EL (cell line): ENCODE measurements at places on chromosomes 1 and 21.
A peak's percentile ranks its signal among the peaks of the same experiment; 100 is the strongest.

- DNase-seq, result no peak
These were observed 37.9 kb downstream of the LHX4 start for GRCh38 chr1:180267761-180268555.

- no peak for DNase-seq
These were observed 11.6 kb upstream of the MAPKAPK2 start for GRCh38 chr1:206672844-206673758.

DNA sequence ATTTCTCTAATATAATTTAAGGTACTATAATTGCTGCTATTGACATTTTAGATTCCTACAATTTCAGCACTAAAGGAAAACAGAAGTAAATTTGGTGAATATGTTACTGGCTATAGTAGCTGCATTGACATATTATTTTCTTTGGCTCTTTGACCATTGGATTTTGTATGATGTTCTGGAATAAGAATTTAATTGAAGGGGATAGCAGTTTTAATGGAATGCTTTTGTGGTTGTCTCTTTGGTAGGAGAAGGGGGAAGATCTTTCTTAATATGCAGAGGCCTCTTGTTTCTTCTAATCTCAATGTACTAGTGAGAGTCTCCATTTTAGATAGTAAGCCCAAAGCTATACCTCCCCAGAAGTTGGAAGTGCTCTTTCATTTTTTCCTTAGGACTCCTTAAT is 6.9 kb downstream of the DTL start:
- DNase-seq, result peak; percentile 14

DNA sequence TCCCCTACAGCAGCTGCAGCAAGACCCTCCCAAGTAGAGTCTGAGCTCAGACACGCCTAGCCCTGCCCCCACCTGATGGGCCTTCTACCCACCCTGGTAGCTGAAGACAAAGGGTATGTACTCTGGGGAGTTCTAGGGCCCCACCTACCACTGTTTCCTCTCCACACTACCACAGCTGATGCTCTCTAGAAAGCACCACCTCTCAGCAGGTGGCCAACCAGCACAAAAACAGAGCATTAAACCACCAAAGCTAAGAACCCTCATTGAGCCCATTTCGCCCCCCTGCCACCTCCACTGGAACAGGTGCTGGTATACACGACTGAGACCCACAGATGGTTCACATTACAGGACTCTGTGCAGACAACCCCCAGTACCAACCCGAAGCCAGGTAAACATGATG is 258.9 kb downstream of the SETD4 start:
- DNase-seq, result no peak

DNA sequence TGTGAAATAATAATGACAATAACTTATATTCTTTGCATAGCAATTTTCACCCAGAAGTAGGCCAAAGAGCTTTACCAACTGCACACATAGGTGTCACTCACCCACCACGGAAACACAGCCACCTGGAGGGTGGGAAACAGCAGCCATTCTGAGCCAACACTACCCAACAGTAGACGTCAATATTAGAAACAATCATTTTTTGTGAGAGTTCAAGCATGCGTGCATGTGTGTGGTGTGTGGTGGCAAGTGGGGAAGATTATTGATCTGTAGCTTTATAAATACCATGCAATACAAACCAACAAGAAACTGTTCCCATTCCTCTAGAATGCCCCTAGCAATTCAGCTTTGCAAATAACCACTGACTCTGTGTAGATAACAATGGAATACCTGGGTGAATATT is 19.1 kb downstream of the PROX1 start:
- DNase-seq, result no peak

- no peak for DNase-seq
These were observed 127.7 kb downstream of the MAGI3 start for GRCh38 chr1:113517983-113518382.

GRCh38 chr1:19437891-19438294 is 47.4 kb downstream of the CAPZB start:
- DNase-seq, result no peak

DNA sequence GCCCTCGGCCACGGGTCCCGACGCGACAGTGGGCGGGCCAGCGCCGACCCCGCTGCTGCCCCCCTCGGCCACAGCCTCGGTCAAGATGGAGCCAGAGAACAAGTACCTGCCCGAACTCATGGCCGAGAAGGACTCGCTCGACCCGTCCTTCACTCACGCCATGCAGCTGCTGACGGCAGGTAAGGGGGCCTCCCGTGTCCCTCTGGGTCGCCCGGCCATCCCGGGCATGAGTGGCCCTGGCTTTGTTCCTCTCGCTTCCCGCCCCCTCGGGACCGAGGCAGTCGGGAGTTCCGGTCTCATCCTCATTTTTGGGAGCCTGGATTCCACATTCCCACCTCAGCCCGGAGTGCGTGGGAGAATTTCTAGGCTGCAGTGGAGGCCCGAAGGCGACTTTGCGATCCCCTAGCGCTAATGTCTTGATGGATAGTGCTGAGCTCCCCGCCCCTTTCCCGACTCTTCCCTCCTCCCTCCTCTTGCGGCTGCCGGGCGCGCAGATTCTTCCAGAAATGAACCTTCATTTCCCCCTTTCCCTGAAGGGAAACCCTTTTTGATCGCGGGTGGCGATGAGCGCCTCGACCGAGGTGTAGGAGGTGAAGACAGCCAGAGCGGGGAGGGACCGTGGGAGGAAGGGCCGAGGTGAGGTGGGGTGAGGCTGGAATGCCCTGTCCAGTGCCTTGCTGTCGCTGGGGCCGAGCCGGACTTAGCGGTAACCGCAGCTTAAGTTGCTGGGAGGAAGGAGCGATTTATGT is 705 bp downstream of the KHDRBS1 start:
- DNase-seq, result peak; percentile 57

- DNase-seq, result no peak
These were observed 31.5 kb downstream of the C1orf198 start for GRCh38 chr1:230836793-230837192.

DNA sequence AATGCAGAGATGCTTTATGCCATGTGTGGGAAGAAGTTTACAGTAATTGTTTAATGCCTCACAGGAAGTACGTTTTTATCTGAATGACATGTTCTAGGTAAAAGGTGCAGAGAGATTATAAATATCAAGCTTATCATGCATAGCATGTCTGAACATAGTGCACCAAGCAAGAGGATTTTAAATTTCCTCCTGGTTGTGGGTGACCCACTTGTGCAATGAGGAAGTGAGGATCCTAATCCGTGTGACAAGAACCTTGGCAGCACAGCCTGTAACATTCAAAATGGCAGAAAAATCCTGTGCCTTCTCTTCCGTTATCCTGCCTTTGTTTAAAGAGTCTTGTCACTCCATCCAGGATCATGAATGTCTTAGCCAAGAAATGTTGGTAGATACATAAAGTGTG is 75.6 kb downstream of the PLA2G4A start:
- DNase-seq, result no peak

- peak; percentile 27 for DNase-seq
These were observed 7.3 kb downstream of the SH3BGRL3 start for GRCh38 chr1:26287033-26287711.

DNA sequence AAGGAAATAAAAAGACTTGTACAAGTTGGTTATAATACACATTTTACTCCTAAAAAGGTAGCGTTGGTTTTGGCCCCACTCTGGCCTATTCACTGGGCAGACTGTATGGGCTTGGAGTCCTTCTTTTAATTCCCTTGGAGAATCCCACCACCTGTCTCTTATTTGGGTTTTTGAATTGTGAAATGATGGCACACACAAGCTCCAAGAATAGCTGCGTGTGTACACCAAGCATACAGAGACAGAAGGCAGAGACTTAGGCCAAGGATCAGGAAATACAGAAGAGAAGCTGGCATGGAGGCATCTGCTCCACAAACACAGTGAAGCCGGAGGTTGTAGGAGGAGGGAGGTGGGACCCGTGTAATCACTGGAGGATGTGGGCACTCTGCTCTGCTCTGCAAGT is 29.1 kb downstream of the DDR2 start:
- DNase-seq, result no peak

- no peak for DNase-seq
These were observed 29.9 kb upstream of the ATP2B4 start for GRCh38 chr1:203596673-203597210.

DNA sequence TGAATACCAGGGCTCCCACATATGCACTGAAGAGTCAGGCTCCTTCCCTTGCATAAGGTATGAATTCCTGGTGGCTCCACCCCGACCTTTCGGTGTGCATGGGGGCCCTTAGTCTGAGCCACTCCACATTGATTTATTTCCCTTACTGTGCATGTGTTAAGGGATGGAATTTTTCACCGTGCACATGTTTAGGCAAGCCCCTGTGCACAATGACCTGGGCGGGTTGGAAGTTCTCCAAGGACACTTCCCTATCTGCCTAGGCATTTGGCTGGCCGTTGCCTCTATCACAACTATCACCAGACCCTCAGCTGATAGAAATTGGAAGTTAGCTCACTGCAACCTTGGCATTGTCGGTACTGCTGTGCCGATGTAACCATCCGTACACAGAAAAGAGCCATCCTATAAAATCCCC is 9.7 kb downstream of the S100A6 start:
- no peak for DNase-seq

DNA sequence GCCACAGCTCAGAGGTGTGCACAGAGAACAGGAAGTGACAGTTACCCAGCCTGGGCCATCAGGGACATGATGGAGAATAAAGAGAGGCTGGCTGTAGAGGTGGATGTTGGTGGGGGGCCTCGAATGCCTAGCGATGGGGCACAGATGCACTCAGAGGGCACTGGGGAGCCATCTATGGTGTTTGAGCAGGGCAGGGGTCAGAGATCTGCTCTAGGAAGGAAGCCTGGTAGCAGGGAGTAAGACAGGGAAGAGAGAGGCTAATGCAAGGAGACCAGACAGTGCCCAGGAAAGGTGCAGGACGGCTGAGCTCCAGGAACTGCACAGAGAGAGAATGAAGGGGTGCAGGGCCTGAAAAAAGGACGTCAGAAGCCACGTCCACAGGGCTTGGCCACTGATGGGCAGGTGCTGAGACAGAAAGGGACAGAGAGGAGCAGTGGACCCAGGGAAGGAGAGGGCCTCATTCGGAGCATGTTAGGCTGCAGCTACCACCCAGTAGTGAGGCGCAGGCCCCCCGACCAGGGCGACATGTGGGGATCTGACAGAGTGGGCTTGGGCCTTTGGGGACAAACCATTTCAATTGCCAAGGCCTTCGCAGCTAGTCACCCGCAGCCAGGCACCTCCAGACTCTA is 1.1 kb upstream of the KCNAB2 start:
- DNase-seq, result no peak

DNA sequence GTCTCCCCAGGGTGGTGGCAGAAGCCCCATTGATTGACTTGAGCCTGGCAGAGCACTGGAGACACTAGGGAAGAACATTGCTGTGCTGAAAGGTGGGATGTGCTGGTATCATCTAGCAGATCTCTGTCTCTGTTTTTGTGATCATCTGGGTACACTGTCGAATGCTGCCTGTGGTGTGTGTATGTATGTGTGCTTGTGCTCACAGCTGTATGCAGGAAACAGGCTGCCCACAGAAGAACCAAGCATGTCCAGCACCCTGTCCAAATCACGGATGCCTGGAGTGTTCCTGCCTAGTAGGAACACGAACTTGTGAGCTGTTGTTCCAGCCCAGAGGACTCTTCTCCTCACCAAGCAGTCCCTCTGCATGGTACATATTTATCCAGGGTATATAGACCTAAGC is 1.5 kb downstream of the BRINP2 start:
- DNase-seq, result no peak

DNA sequence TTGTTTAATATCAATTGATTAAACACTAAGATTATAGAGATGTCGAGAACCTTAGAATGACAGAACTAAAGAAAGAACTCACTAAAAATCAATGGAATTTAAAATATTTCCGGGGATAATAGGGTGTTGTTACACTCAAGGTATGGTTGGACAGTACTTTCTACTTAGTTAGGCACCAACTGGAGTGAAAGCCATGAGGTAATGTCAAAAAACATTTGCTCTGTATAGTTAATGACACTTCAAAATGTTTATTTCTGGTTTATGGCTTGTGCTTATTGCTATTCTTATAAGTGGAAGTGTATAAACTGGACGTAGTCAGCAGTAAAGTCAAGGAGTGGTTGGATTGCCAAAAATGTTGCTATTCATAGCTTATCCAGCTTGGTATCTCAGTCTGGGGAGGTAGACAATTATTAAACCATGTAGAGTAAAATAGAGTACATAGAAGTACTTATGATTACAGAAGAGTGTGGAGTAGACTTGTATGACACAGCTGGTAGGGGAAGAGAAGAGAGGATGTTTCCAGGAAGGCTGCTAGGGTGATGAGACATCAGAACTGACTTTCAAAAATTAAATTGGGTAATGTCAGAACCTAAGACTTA is 56.5 kb upstream of the BMP8A start:
- DNase-seq, result no peak

GRCh38 chr1:96187020-96187419 is 534.6 kb upstream of the PTBP2 start:
- no peak for DNase-seq

- peak; percentile 76 for DNase-seq
These were observed 231.6 kb downstream of the MRPL39 start for GRCh38 chr21:25375675-25376074.

- DNase-seq, result no peak
These were observed 58.4 kb downstream of the VPS26C start for GRCh38 chr21:37208741-37209225.

DNA sequence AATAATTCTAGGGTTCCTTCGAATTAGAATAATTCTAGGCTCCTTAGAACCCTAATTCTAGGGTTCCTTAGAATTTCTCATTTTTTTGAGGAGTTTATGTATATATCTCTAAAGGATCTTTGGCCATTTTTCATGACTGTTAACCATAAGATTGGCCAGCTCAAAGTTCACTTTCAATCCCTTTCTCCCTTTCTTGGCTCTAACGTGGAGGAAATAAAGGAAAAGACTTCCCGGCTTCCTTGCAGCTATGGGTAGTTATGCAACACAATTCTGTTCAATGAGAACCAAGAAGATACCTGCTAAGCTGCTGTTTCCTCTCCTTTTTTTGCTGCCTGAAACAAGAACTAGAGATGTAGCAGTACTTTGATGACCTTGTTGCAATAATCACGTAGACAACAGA is 27.2 kb downstream of the SLC35A3 start:
- no peak for DNase-seq

- DNase-seq, result no peak
These were observed 326.1 kb downstream of the MRPL39 start for GRCh38 chr21:25281134-25281533.

GRCh38 chr1:228417483-228418203 is 982 bp upstream of the TRIM17 start:
- peak; percentile 39 for DNase-seq

- no peak for DNase-seq
These were observed 167.1 kb downstream of the DHRS3 start for GRCh38 chr1:12450756-12451559.

DNA sequence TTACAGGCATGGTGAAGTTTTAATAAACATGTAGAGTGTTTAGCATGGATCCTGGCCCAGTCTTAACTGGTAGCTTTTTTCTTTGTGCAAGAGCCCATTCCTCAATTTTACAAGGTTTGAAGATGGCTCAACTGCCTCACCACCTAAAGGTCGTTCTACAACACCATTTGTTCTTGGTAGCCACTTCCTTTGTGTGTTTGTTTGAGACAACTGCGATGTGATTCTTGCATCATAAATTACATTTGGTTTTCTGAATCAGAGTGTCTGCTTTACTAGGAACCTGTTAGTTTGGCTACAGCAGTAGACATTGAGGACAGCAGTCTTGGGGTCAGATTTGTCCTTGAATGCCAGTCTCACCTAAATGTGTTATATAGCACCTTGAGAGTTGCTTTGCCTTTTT is 3.3 kb downstream of the PLEKHM2 start:
- no peak for DNase-seq
